Right ventricle myocardium superior (tissue), 1 donor: ENCODE measurements at places on chromosomes 4 and X.

GRCh38 chrX:73398185-73398914 lies 48.5 kb upstream of the CDX4 start:
- no peak for DNase-seq

DNA sequence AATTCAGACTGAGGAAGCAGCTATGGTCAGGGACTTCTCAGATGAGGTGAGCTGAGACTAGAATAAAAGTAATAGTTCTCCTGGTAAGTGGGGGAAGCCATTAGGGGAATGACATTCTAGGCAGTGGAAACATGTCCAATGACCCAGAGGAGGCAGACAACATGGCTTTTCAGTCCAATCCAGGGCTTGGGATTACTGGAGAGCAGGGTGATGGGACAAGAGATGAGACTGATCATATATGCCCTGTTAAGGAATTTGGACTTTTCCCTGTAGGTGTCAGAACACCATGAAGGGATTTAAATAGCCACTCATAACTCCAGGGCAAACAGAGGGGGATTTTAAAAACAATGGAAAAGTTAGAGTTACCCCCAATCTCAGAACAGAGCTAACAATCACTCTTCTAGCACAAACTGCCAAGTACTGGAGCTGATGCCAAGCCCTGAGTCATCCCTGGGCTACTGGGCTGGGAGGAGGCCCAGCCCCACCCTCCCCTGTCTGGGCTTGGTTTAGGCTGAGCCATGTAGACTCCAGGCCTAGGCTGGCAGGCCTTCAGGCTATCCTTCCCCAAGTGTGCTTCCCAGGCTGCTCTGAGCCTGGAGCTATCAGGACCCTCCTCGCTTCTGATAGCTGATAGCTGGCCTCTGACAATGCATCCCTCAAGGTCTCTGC lies 22.7 kb upstream of the MSN start:
- peak; percentile 90 for DNase-seq

GRCh38 chr4:26721685-26722084 lies 137.8 kb downstream of the TBC1D19 start:
- DNase-seq: no peak

DNA sequence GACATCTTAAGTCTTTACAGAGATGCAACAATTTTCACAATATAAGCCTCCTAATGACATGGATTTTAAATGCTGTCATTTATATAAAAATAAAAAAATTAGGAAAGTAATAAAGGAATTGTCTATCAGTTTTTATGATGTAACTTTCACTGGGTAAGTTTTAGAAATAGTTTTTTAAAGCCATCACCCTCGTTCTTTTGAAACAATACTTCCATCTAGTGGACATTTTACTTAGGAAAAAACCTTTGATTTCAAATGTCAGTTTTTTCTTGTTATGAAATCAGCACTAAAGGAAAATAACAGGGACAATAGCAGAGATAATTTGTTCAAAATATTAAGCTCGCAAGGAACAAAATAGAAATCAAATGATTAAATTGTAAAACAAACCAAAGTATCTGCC lies 24.3 kb upstream of the NDNF start:
- no peak for DNase-seq

DNA sequence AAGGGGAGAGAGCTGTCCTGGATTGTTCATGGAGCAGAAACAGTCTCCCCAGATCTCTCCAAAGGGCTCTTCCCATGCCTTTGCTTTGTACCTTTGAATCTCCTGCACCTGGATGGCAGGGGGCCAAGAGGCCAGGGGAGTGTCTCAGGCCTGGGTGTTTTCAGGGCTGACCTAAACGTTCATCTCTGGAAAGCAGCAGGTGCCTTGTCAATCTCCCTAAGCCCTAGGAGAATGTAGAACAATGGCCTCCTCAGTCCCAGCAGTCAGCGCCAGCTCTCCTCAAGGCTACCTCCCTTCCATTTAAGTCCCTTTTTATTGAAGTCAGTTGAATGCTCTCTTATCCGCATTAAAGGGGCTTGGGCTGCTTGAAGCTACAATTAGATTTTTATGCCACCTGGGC lies 31.2 kb upstream of the NSUN7 start:
- DNase-seq: no peak

DNA sequence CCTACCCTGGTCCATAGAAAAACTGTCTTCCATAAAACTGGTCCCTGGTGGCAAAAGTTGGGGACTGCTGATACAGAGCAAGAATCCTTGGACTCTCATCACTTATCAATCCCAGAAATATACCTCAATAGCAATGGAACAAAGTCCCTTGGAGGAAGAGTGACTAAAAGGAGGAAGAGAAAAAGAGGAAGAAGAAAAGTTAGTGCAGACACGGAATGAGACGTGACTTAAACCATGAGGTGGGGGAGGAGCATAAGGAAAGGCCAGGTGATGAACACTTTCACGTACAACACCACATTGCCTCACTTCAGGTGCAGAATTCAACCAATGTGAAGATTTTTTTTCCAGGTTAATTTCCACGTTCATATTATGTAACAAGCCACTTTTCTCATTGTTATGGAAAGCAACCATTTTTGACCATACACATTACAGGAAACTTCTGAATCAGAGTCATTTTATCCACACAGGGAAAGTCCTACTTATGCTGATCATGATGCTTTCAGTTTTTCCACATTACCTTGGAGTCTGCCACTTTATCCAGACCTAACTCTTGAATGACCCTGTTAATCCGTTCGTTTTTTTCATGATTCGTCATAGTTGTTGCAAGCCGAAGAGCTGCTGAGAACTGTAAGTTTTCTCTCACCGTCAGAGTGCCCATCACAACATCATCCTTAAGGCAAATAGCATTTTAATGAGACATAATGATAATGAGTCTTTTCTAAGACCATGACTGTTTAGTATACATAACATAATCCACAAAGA lies 27.7 kb downstream of the ABCG2 start:
- DNase-seq: no peak

DNA sequence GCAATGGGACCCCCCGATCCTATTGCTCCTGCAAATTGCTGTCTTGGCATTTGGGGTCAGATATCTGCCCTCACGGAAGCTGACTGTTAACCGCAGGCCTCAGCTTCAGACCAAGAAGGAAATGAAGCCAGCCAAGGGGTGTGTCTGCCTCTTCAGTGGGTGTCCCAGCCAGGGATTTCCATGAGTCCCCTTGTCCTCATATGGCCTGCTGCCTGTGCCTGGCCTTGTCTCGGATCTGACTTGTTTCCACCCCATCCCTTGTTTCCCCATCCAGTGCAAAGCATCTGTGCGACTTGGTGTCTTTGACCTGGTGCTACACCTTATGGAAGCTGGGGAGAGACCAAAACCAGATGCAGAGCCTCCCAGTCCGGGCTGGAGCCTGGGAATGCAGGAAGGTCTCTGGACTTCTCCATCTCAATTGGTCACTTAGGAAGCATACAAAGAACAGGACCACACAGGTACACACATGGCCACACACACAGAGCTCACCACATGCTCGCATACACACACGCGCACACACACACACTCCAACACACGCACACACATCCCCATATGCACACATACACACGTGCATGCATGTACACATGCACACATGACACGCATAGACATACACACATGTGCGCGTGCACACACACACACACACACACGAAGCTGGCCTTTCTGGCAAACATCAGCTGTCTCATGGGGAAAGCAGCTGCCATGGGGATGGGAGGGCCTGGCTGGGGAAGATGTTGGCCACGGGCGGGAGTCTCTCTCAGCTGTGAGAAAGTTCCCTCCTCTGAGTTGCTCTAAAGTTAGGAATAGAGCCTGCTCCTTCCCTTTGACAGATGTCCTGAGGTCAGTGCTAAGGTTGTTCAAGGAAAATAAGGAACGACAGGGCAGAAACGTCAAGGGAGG lies 65.5 kb downstream of the CRMP1 start:
- DNase-seq: peak; percentile 54

- DNase-seq: no peak
These were observed 196.6 kb downstream of the ASB9 start for GRCh38 chrX:15073313-15073712.

DNA sequence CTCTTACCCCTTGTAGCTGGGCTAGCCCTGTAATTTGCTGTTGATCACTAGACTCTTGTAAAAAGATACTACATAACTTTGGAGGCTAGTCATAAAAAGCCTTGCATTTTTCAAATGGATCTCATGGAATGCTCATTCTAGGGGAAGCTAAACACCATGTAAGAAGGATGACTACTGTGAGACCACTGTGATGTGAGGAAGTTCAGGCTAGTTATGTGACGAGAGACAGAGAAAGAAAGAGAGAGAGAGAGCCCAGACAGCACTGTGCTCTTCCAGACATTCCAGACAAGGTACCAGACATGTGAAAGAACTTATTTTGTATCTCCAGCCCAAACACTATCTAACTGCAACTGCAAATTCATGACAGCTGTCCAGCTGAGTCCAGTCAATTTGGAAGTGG lies 404.6 kb upstream of the PITX2 start:
- DNase-seq: no peak

GRCh38 chr4:184471881-184472613 lies 2.3 kb downstream of the IRF2 start:
- no peak for DNase-seq

DNA sequence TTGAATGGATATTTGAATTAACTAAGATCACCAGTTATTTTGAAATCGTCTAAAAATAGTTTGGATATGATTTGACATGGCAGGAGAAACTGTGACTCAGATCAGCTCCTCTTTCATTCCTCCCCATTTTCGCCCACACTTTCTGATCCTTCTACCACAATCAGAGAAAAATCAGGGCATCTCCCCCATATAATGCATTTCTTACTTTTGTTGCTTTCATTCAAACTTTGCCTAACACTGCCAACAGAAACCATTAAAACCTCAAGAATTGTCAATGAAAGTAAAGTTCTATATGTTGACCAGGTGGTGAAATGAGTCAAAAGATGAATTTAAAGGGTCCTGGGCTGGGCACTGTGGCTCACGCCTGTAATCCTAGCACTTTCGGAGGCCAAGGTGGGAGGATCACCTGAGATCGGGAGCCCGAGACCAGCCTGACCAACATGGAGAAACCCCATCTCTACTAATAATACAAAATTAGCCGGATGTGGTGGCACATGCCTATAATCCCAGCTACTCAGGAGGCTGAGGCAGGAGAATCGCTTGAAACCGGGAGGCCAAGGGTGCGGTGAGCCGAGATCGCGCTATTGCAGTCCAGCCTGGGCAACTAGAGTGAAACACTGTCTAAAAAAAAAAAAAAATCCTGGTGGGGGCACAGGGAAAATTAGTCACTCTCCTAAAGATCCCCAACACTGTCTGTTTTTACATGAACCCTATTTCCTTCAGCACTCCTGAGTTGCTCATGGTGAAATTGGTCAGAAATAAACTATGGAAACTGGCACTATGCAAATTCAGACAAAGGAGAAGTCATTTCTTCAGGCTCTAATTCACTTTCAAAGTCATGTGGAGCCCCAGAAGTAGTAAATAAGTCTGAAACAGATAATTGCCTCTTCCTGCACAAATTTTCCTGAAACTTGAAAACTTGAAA lies 122.8 kb upstream of the NOCT start:
- DNase-seq: no peak

DNA sequence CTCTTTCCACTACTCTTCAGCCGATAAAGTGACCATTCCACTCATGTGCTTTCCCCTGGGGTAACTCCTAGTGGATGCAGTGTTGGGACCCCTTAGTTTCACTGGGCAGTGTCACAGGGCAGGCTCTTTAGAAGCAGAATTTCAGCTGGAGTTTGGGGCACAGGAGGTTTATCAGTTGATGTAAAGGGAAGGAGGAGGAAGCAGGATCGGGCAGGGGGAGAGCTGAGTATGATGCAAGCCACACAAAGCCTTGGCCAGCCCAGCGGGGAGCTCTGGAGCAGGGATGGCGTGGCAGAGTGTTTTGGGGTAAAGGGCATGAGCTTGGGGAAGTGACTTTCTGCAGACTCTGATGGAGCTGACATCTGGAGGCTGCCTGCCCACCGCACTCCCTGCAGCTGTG lies 19.3 kb downstream of the WDR13 start:
- no peak for DNase-seq

DNA sequence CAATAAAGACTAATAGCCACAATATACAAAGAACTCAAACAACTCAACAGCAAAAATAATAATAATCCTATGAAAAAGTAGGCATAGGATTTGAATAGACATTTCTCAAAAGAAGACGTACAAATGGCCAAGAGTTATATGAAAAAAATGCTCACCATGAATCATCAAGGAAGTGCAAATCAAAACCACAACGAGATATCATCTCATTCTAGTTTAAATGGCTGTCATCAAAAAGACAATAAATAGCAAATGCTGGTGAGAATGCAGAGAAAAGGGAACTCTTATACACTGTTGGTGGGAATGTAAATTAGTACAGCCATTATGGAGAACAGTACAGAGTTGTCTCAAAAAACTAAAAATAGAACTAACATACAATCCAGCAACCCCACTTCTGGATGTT lies 18.8 kb downstream of the TLR6 start:
- no peak for DNase-seq

DNA sequence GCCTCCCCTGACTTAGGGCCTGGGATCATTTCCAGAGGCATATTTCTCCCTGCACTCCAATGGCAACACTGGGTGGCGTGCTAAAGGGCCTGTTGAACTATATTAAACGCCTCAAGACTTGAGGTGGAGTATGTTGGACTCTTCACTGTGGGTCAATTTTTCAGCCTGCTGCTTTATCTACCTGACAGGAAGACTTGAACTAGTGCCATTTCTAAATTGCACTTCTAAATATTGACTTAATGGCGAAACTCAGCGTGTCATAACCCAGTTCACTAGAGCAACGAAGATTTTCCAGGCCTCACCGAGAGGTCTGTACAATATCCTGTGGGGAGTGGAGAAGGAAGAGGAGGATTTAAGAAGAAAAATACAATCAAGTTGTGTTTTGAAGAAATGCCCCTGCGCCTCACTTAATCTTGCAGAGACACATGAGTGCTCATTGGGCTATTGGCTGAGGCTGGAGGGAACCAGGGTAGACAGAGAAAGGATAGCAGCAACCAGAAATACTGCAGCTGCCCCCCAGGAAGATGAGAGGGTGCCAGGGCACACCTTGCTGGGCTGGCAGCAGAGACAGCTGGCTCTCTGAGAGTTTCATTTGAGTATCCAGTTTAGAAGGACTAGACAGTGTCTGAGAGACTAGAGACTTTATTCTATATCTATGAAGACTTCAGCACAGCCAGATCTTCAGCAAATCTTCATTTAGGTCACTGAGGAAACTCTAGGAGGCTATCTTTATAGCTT lies 67.4 kb downstream of the ENPP6 start:
- DNase-seq: no peak

DNA sequence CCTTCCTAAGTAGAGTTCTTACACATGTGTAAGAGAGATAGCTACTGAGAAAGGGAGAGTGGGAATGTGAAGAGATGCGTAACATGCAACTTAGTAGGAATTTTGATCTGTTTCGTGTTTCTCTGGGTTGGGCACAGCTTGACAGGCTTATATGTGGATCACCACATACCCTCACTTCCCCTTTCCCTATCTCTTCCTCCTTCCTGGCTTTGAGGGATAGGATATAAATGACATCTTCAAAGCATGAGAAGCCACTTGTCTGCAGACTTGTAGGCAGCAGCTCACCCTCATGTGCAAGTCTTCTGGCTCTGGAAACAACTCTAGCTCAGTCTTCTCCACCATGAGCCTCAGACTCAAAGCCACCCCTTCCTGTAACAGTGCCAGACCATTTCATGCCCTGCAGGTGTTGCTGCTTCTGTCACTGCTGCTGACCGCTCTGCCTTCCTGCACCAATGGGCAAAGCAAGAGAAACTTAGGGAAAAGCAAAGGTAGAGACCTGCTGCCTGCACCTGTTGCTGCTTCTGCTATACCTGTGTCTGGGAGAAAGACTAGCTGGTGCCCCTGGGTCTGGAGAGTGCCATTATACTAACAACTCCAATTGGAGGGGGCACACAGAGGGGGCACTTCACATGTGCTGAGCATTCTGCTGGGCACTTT lies 5.4 kb upstream of the PF4V1 start:
- no peak for DNase-seq
